ENCODE measurements at places on chromosomes 1 and 21. TPM values are rescaled to one million over a fixed set of nuclear protein-coding genes. Genes with fewer than 3 reads are reported as not detected.

INTS11 gene
- 105 TPM for total RNA-seq

LCE3D gene
- total RNA-seq: not detected

AJAP1 gene
- not detected for total RNA-seq

SLC44A3 gene
- 2.4 TPM for total RNA-seq

MPZ gene
- total RNA-seq: 0.86 TPM

BSND gene
- total RNA-seq: not detected

LRRC38 gene
- not detected for total RNA-seq

TTC39A gene
- total RNA-seq: 2.3 TPM

S100A7A gene
- not detected for total RNA-seq

OPTC gene
- not detected for total RNA-seq

CD84 gene
- total RNA-seq: not detected

AVPR1B gene
- total RNA-seq: not detected

VASH2 gene
- under 0.01 TPM for total RNA-seq

SPRR5 gene
- not detected for total RNA-seq

CTXND2 gene
- not detected for total RNA-seq

VPS72 gene
- 60.7 TPM for total RNA-seq

DBT gene
- total RNA-seq: 4.6 TPM

VSIG8 gene
- not detected for total RNA-seq

EIF3I gene
- 309 TPM for total RNA-seq

UBE2U gene
- total RNA-seq: not detected

OLFML2B gene
- total RNA-seq: under 0.01 TPM

OR10Z1 gene
- total RNA-seq: not detected

DHRS3 gene
- 65.2 TPM for total RNA-seq

HSD3B2 gene
- not detected for total RNA-seq

ID3 gene
- 400 TPM for total RNA-seq

SCAF4 gene
- total RNA-seq: 12.4 TPM

ARTN gene
- total RNA-seq: not detected

RIMKLA gene
- under 0.01 TPM for total RNA-seq

PGLYRP4 gene
- total RNA-seq: not detected

HHIPL2 gene
- total RNA-seq: not detected

FCGR1A gene
- not detected for total RNA-seq

CLCA4 gene
- not detected for total RNA-seq

WDR64 gene
- total RNA-seq: not detected

GNAT2 gene
- total RNA-seq: not detected

NUF2 gene
- 23.5 TPM for total RNA-seq

AKR7A3 gene
- 0.57 TPM for total RNA-seq

HES3 gene
- total RNA-seq: not detected

FCN3 gene
- total RNA-seq: 0.33 TPM

RNF186 gene
- not detected for total RNA-seq

GSTM5 gene
- under 0.01 TPM for total RNA-seq

ATF6 gene
- total RNA-seq: 84.4 TPM

RXRG gene
- total RNA-seq: not detected

OR2T35 gene
- not detected for total RNA-seq

THRAP3 gene
- 170 TPM for total RNA-seq

FAM72B gene
- total RNA-seq: 3.3 TPM
